ENCODE measurements at places on chromosomes 1 and 21. TPM values are rescaled to one million over a fixed set of nuclear protein-coding genes. Genes with fewer than 3 reads are reported as not detected.

DNA sequence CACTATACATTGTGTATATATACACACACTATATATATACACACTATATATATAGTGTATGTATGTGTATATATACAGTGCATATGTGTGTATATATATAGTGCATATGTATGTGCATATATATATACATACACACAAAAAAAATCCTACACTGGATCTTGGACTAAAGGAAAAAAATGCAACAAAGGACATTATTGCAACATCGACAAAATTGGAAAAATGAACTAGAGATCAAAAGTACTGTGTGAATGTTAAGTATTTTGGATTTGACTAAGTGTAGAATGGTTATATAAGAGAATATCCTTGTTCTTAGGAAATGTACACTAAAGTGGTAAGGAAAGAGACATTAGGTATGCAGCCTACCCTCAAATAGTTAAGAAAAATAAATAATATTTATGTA is 36.5 kb downstream of the SMYD3 start:
- peaks cover 4% of the 10 kb centered on the region for H3K4me1 ChIP-seq
- no peak for DNase-seq
- H3K36me3 ChIP-seq: no peaks in the 10 kb centered on the region
- H3K4me3 ChIP-seq: no peak overlapping the region

DNA sequence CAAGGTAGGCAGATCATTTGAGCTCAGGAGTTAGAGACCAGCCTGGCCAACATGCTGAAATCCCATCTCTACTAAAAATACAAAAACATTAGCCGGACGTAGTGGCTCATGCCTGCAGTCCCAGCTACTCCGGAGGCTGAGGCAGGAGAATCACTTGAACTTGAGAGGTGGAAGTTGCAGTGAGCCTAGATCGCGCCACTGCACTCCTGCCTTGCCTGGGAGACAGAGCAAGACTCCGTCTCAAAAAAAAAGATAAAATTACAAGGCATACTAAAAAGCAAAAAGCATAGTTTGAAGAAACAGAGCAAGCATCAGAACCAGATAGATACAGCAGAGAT is 61.2 kb upstream of the CDC42BPA start:
- no peak overlapping the region for H3K4me3 ChIP-seq
- no peak overlapping the region for H3K27ac ChIP-seq
- H3K36me3 ChIP-seq: no peaks in the 10 kb centered on the region
- H3K27me3 ChIP-seq: peaks cover 4% of the 10 kb centered on the region

GRCh38 chr1:15018767-15019166 is 134.8 kb upstream of the TMEM51 start:
- no peak overlapping the region for H3K4me3 ChIP-seq
- no peaks in the 10 kb centered on the region for H3K27me3 ChIP-seq
- H3K36me3 ChIP-seq: peaks cover under 1% of the 10 kb centered on the region
- no peak for DNase-seq
- peaks cover 31% of the 10 kb centered on the region for H3K4me1 ChIP-seq

DNA sequence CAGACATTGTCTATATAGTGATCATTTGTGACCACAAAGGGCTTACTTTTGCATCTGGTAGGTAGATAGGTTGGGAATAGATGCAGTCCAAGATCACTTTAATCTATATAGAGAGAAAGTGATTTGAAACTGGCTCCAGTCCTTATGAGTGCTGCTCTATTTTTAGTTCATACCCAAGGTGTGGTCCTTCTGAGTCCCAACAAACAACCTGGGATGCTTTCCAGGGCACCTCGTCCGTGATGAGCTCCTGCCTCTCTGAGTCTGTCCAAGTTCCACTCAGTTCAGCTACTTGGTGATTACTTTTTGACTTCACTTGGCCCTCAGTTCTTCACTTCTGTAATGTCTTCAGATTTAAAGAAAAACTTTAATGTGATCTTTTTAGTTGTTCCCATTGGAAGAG is 20.2 kb downstream of the DIP2A start:
- no peaks in the 10 kb centered on the region for H3K4me1 ChIP-seq
- DNase-seq: no peak
- H3K4me3 ChIP-seq: no peak overlapping the region
- H3K36me3 ChIP-seq: peaks cover 32% of the 10 kb centered on the region
- H3K27ac ChIP-seq: no peak overlapping the region

- no peak overlapping the region for H3K27ac ChIP-seq
- H3K4me1 ChIP-seq: peaks cover 14% of the 10 kb centered on the region
- H3K36me3 ChIP-seq: no peaks in the 10 kb centered on the region
- no peak overlapping the region for H3K4me3 ChIP-seq
- no peak for DNase-seq
These were observed 130.8 kb downstream of the NOS1AP start for GRCh38 chr1:162200096-162200847.

DNA sequence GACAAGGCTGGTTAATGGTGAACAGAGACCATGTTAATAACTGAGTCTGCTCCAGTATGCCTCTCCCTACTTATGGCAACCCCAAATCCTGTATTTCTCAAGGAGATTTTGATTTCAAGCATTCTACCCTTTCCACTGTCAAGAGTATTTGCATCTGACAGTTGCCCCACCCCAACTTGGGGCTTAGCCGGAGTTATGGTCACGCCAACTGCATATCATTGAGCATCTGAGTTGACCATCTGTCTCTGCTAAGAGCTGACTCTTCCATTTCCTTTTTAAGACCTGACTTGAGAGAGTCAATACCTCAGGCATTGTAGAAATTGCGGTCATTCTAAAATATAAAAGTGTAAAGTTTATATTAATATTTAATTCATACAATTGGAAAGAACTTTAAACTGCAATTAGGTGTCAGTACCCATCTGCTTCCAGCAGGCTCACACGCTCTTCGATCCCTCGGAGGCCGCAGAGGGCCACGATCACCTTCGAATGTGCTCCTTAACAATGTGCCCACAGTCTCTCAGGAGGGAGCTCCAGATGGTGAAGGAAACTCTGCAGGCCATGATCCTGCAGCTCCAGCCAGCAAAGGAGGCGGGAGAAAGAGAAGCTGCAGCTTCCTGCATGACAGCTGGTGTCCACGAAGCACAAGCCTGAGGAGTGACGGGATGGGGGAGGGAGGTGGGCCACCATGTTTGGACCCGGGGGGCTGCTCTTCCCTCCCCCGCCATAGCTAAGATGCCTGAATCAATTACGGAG is 409.8 kb downstream of the DISC1 start:
- DNase-seq: no peak
- no peak overlapping the region for H3K27ac ChIP-seq
- peaks cover 5% of the 10 kb centered on the region for H3K4me1 ChIP-seq
- peaks cover 3% of the 10 kb centered on the region for H3K27me3 ChIP-seq
- no peak overlapping the region for H3K4me3 ChIP-seq

DNA sequence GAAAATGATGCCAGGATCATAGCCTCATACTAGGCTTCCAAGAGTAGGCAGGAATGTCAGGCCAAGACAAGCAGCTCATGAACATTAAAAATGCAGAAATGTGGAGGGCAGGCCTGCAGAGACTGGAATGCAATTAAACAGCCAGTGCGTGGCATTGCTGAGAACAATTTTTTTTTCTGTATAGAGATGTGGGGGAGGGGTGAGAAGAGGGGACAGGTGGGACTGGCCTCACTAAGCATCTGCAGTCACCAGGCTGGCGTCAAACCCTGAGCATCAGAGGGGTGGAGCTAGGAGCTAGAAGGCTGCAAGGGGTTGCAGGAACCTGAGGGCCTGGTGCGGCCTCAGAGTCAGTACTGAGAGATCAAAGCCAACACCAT is 114.1 kb downstream of the TNR start:
- H3K27me3 ChIP-seq: peaks cover 7% of the 10 kb centered on the region
- no peaks in the 10 kb centered on the region for H3K4me1 ChIP-seq
- no peak for DNase-seq
- H3K36me3 ChIP-seq: no peaks in the 10 kb centered on the region
- H3K27ac ChIP-seq: no peak overlapping the region
- H3K4me3 ChIP-seq: no peak overlapping the region

ERICH3 gene
- total RNA-seq: 0.29 TPM

MGST3 gene
- total RNA-seq: 133 TPM

FAM151A gene
- 5.8 TPM for total RNA-seq

TMEM52 gene
- total RNA-seq: 1.8 TPM

MCOLN3 gene
- 7.2 TPM for total RNA-seq

Data from type B pancreatic cell (in vitro differentiated cells).